Bronchus fibroblast of lung (primary cell): ENCODE measurements at places on chromosomes 2 and 18. TPM values are rescaled to one million over a fixed set of nuclear protein-coding genes. Genes with fewer than 3 reads are reported as not detected.

Gene DSC2
- under 0.01 TPM in 1 of 2 replicates, not detected in the other for total RNA-seq

Gene TXNDC9
- total RNA-seq, result 41.6 and 55.0 TPM in 2 replicates

Gene BOD1L2
- total RNA-seq, result not detected in 2 replicates

Gene TRABD2A
- 6.8 and 9.6 TPM in 2 replicates for total RNA-seq

Gene CCDC74B
- total RNA-seq, result 6.2 and 6.9 TPM in 2 replicates

Gene ABCB11
- not detected in 2 replicates for total RNA-seq

Gene SCRN3
- total RNA-seq, result 12.2 and 17.3 TPM in 2 replicates

Gene CXCR2
- not detected in 2 replicates for total RNA-seq

Gene AFF3
- 9.1 and 11.3 TPM in 2 replicates for total RNA-seq

Gene PSMA8
- not detected in 2 replicates for total RNA-seq

Gene LANCL1
- 34.5 and 43.0 TPM in 2 replicates for total RNA-seq

Gene SH3BP4
- total RNA-seq, result 61.0 and 62.1 TPM in 2 replicates

Gene C2orf78
- total RNA-seq, result not detected in 2 replicates

Gene RAB6C
- total RNA-seq, result not detected in 2 replicates

Gene NDUFAF7
- 10.6 and 12.3 TPM in 2 replicates for total RNA-seq

Gene PLGLB1
- not detected in 2 replicates for total RNA-seq

Gene UGT1A10
- total RNA-seq, result not detected in 2 replicates

Gene GNAL
- 0.30 and 0.34 TPM in 2 replicates for total RNA-seq

Gene LAMA3
- 1.2 and 1.3 TPM in 2 replicates for total RNA-seq

Gene DUSP19
- total RNA-seq, result 1.2 and 1.5 TPM in 2 replicates

Gene VRK2
- 17.1 and 19.7 TPM in 2 replicates for total RNA-seq

Gene ACADL
- total RNA-seq, result under 0.01 TPM in 1 of 2 replicates, not detected in the other

Gene ZNF519
- total RNA-seq, result 2.5 and 4.0 TPM in 2 replicates

Gene KHK
- total RNA-seq, result 3.2 and 3.6 TPM in 2 replicates

Gene CERKL
- total RNA-seq, result 0.15 TPM in 1 of 2 replicates, not detected in the other

Gene FAM237A
- total RNA-seq, result not detected in 2 replicates

Gene CAPN13
- total RNA-seq, result not detected in 2 replicates

Gene MEP1B
- not detected in 2 replicates for total RNA-seq

Gene ELOA2
- not detected in 2 replicates for total RNA-seq

Gene VIL1
- not detected in 2 replicates for total RNA-seq

Gene CYRIA
- total RNA-seq, result 0.74 and 1.0 TPM in 2 replicates

Gene SERPINB2
- 3.5 and 5.2 TPM in 2 replicates for total RNA-seq

Gene REG3A
- total RNA-seq, result not detected in 2 replicates

Gene MFF
- 113 and 117 TPM in 2 replicates for total RNA-seq

Gene XIRP2
- under 0.01 and 0.17 TPM in 2 replicates for total RNA-seq

Gene ZSWIM2
- total RNA-seq, result under 0.01 TPM in 1 of 2 replicates, not detected in the other

Gene GPR39
- 2.4 and 3.7 TPM in 2 replicates for total RNA-seq

Gene UGT1A4
- not detected in 2 replicates for total RNA-seq

Gene TBR1
- not detected in 2 replicates for total RNA-seq

Gene NYAP2
- total RNA-seq, result not detected in 2 replicates
